ENCODE measurements at places on chromosomes 7 and 10.

DNA sequence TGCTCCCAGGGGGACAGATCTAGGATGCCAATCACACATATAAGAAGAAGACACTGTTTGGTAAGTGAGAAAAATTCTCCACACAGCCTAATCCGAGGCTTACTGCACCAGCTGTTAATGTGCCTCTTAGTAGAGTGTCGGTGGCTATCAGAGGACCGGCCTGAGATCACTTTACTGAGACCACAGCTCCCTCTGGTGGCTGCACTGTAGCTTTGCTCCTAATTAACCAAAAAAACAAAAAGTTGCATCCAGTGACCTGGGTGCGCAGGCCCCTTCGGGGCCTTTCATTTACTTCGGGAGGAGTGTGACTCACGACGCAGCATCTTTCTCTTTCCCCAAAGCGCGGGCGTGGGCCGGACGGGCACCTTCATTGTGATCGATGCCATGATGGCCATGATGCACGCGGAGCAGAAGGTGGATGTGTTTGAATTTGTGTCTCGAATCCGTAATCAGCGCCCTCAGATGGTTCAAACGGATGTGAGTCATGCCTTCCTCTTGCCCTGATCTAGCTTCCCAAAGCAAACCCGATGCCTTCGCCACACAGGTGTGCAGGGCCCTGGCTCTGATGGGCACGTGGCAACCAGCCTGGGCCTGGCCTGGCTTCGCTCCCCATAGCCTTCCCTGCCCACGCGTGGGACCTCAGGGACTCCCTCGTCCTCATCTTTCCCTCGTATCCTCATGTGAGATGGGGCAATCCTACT is 56.7 kb downstream of the MKI67 start:
- peak; percentile 68 for DNase-seq

- DNase-seq: no peak
Observed at GRCh38 chr10:130941886-130942285, 369.6 kb downstream of the TCERG1L start.

DNA sequence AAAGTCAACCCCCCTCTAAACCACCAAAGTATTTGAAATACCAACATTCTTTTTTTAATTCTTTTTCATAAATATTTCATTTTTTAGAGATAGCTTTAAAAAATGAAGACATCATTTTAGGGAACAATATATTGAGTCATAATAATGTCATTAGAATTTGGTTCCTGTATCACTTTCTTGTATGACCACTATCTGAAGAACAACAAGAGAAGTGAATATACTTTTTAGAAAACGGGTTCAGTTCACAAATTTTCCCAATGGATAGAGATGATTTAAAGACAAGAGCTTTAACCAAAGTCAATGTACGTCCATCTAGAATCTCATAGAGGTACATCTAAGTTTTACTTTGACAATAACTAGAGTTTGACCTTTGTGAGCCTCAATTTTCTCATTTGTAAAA is 48.2 kb downstream of the CUBN start:
- no peak for DNase-seq

DNA sequence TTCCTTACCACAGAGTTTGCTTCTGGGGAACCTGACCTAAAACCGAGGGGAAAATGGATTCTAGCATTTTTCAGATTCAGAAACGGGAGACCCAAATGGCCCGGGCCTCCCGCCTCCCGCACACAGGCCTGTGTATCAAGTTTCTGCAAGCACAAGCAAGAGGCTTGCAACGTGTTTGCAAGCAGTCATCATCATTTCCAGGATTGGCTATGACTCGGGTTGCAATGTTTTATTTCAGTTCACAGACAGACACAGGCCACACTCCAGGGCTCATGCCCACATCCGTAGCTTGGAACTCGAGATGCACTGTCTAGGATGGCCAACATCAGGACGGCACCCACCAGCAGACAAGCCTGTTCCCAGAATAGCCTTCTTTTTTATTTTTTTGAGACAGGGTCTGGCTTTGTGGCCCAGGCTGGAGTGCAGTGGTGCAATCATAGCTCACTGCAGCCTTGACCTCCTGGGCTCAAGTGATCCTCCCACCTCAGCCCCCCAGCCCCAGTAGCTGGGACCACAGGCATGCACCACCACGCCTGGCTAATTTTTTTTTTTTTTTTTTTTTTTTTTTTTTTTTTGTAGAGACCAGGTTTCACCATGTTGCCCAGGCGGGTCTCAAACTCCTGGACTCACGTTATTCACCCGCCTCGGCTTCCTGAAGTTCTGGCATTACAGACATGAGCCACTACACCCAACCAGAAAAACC is 68.1 kb upstream of the FOXK1 start:
- DNase-seq: no peak

DNA sequence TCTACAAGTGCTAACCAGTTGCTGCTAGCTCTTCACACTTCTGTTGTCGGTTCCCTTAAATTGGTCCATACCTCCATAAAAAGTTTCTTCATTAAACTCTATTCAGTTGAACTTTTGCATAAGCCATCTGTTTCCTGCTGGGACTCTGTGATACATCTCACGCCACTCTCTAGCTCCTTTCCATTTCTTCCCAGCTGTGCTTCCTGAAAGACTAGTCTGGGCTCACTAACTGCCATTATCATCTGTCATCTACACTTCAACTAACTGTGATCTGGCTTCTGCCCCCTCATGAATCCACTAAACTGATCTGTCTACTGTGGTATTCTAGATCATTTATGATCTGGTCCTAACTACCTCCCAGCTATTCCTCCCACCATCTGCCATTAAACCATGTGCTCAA is 78.3 kb downstream of the ELAPOR2 start:
- DNase-seq: no peak

GRCh38 chr10:119362122-119362521 is 154.8 kb downstream of the GRK5 start:
- DNase-seq: no peak

- DNase-seq: no peak
Observed at GRCh38 chr7:116024826-116025809, 5.4 kb downstream of the TFEC start.

DNA sequence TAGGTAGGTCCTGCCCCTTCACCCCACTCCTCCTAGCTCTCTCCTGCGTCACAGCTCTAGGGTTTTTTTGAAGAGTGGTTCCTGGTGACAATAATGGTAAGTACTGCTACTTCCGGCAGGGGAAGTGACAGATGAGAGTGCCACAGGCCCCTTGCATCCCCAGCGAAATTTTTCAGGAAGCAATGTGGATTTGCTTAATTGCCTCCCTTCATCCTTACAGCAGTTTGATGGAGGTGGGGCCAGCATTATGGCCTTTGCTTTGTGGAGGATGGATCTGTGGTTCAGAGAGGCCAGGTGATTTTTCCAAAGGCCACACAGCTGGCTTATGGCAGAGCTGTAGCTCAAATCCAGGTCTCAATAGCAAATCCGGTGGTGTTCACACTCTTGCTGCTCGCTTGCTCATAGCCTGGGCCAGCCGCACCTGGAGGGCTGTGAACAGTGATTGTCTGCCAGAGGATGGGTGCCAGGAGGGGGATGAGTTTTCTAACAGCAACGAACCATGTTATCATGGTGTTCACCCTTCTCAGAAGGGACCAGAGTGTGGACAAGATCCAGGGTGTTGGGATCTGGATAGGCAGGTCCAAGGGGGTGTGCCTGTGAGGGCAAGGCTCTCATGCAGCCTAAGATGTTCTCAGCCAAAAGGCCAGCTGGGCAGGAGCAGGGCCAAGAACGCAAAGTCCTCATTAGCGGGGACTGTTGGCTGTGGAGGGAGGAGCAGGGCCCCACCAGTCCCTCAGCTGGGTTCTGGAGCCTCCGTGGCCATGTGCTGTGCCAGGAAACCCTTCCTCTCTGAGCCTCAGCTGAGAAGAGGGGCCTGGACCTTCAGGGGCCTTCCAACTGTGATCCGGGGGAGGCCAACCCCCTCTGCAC is 89.0 kb downstream of the EMX2 start:
- DNase-seq: no peak

DNA sequence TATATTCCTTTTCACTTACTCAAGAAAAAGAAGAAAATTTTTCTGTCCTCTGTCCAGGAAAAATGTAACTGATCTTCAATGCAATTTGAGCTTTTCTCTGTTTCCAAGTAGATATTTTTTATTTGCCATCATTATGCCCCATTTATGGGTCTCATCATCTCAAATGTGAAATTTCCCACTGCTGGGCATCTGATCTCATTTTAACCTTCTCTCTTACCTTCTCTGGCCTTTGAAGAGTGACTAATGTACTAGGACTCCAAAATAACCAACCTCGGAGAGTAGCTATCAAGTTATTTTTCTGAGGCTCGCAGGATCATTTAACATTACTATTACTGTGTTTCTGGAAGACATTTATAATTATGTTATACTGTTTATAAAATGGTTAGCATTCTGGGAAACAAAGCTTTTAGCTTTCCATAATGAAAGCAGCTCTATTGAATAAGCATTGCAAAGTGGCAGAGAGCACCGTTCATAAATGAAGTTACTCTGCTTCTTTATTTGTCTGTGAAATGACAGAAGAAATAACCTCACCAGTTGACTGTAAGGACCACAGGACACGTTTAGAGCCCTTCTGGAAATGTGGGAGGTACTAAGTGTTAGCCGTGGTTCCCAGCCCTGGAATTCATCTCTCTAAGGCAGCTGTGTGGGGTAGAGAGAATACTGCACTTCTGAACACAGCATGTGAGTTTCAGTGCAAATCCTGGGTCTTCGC is 33.3 kb upstream of the NMT2 start:
- no peak for DNase-seq

- no peak for DNase-seq
Observed at GRCh38 chr10:28890121-28890950, 213.0 kb downstream of the BAMBI start.

DNA sequence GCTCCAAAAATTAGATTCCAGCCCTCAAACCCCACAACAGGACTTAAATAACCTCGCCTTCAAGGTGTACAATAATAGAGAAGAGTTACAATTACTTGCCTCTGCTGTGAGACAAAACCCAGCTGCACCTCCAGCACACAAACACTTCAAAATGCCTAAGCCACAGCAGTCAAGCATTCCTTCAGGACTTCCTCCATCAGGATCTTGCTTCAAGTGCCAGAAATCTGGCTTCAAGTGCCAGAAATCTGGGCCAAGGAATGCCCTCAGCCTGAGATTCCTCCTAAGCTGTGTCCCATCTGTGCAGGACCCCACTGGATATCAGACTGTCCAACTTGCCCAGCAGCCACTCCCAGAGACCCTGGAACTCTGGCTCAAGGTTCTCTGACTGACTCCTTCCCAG is 1088.3 kb downstream of the SORCS3 start:
- DNase-seq: no peak

DNA sequence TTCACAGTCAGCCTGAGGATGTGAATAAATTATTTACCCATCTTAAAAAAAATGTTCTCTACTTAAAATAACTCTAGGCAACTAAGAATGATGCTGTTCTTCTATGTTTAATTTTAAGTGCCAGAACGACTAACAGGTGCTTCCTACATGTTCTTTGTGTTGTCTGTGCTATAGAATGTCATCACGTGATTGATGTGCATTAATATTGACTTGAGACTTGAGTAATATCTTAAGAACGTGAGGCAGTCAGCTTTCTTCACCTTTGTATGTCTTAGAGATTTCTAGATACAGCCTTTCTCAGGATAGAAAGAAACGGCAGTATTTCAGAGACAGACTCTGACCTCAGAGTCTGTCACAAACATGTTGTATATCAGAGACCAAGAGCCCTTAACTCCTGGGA is 274.6 kb downstream of the KCND2 start:
- DNase-seq: no peak

- no peak for DNase-seq
Observed at GRCh38 chr7:137684776-137685175, 162.0 kb downstream of the DGKI start.

GRCh38 chr7:99473315-99473596 is 566 bp downstream of the ZNF789 start:
- no peak for DNase-seq

GRCh38 chr7:108299251-108299973 is 156.8 kb downstream of the NRCAM start:
- no peak for DNase-seq

GRCh38 chr10:119616882-119617570 is 20.3 kb upstream of the TIAL1 start:
- no peak for DNase-seq

DNA sequence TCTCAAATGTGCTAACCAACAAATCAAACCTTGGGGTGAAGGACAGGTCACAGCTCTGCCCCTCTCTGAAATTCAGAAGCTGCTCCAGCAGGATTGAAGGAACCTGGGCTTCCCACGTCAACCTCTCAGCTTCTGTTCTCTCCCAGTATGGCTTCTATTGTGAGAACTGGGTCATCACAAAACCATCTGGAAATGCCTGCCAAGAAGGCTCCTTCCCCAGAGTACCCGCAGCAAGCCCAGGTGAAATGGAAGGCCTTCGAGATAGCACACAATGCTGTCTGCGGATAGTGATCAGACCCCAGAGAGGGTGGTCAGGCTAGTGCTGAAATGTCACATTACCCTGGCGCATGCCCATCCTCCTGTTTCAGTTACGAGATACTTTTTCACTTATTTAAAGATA is 16.4 kb upstream of the PROSER2 start:
- no peak for DNase-seq

DNA sequence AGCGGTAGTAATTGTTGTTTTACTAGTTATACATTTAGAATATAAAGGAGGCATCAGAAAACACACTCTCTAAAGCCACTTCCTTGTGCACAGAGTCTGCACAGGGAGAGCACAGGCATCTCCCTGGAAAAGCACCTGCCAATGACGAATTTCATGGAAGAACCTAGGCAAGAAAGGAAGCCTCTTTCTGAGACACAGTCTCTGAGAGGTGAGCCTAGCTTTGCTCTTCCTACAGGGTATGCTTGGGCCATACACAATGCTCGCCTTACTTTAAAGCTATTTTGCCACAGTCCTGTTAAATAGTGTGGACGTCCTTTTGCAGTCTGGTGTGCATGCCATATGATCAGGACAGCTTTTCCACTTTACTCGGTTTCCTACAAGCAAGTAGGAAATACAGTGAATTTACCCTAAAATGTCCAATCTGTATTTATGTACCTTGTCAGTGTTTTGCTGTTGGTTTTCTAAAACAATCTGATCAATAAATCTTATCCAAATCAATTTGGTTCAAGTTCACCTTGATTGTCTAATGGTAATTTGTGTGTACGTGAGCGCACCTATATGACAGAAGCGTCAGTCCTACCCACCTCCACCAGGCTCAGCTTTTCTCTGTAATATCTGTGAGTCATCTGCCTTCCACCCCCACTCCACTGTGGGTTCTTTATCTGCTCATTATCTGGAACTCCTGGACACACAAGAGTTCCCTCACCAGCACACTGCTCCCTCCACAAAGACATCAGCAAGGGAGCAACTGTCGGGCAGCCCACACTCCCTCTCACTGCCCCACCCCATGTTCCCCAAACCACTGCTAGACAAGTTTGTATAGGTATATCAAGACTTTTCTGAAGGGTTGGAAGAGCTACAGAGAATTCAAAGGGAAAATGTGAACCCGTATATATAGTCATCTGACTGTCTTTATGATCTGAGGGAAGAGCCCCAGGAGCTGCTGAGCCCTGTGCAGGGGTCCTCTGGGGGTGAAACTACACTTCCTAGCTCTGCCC is 65.2 kb downstream of the KLHDC10 start:
- DNase-seq: no peak

DNA sequence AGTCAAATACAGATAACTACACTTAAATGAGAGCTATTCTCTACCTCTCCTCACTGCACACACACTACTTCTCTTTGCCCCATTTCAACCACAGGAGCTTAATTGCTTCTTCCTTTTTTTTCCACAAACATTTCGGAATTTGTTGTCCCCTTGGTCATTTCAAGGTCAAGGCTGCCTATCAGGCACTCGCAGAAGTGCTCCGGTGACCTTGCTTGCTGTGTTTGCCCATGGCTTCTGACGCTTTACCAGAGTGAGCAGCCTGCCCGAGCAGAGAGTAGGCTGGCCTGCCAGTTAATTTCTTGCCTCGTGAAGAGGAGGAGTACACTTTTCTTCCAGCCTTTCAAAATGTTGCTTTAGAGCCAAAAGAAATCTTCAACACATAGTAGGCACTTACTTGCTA is 297.1 kb upstream of the LRGUK start:
- DNase-seq: no peak

Measured in stimulated activated CD4-positive, alpha-beta T cell treated with anti-CD3 and anti-CD28 coated beads, TNF-alpha, amount 100 ng/mL, for 1 hour (primary cell).